ENCODE measurements at places on chromosomes 4 and X.
A peak's percentile ranks its signal among the peaks of the same experiment; 100 is the strongest.

DNA sequence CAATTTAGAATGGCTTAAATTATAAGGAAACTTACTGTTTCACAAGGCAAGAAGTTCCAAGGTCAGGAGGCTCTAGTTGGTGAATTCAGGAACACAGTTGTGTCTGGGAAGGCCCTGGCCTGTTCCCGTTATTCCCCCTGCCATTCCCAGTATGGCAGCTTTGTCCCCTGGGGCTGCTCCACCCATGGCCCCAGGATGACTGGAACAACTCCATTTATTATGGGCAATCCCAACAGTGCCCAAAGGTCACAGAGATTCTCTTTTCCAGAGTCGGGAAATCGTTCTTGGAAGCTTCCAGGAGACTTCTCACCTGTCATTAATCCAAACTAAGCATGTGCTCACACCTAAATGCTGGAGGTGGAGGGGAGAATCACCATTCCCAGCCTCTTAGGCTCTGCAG lies 2.8 kb upstream of the PRKG2 start:
- no peak for DNase-seq

- DNase-seq, result peak; percentile 34
Observed at GRCh38 chrX:48459483-48459882, 10.6 kb downstream of the SLC38A5 start.

DNA sequence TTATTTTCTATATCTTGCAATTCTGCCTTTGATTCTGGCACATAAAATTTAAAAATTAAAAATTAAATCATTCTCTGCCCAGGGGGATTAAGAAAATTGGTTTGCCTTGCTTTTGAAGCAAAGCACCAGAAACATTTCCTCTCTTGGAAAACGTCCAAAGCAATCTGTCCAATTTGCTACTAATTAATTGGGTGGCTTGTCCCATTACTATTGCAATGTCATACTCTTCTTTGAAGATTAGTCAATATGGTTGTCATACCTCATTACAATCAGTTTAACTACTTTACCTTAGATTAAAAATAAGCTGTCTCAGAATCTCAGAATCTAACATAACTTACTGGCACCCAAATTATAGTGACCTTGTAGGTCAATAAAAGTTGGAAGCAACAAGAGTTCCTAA lies 208.8 kb downstream of the TMA16 start:
- no peak for DNase-seq

- DNase-seq, result no peak
Observed at GRCh38 chr4:77220828-77221613, 64.0 kb downstream of the CCNG2 start.

GRCh38 chr4:139295942-139296299 lies 5.4 kb upstream of the NAA15 start:
- no peak for DNase-seq

- peak; percentile 81 for DNase-seq
Observed at GRCh38 chr4:40915318-40916217, 165.8 kb downstream of the NSUN7 start.

GRCh38 chrX:143853488-143853887 lies 30.4 kb upstream of the UBE2NL start:
- DNase-seq, result no peak

- no peak for DNase-seq
Observed at GRCh38 chr4:84849051-84849640, 117.3 kb downstream of the WDFY3 start.

DNA sequence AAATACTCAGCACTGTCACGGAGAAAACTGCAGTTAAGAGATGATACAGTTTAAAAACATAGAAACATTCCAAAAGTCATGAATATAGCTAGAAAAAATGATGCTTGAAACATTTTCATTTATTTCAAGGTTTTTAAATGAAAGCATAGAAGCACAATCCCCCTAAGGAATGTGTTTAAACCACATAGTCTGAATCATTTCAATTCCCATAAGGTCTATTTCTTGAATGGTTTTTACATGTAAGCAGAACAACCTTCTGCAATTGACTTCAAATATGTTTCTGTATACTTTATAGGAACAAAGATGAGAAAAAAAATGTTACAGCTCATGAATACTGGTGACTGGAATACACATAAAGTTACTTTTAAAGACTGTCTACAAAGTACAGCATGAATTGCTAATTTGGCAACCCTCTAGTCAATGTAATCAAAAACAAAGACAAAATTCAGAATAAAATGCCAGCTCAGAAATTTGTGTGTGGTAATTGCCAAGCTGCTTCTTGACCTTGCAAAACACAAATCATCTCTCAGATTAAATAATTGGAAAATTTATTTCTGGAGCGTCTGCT lies 886.4 kb upstream of the ADGRL3 start:
- DNase-seq, result no peak

DNA sequence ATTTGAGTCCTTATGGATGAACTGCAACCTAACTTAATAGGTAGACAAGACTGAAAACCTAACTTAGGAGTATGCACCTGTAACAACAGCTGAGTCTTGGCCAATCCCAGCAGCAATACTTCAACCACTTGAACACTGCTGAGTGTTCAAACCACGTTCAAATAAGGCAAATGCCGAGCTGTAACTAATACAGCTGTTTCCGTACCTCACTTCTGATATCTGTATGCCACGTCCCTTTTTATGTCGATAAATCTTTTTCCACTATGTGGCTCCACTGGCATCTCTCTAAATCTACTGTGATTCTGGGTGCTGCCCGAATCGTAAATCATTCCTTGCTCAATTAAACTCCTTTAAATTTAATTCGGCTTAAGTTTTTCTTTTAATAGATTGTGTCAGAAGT lies 459.7 kb downstream of the INPP4B start:
- DNase-seq, result no peak

GRCh38 chr4:74431113-74431826 lies 13.7 kb upstream of the AREG start:
- no peak for DNase-seq

- DNase-seq, result no peak
Observed at GRCh38 chr4:123783921-123784320, 387.3 kb downstream of the SPRY1 start.

GRCh38 chr4:29220761-29221160 lies 1499.4 kb upstream of the PCDH7 start:
- no peak for DNase-seq

DNA sequence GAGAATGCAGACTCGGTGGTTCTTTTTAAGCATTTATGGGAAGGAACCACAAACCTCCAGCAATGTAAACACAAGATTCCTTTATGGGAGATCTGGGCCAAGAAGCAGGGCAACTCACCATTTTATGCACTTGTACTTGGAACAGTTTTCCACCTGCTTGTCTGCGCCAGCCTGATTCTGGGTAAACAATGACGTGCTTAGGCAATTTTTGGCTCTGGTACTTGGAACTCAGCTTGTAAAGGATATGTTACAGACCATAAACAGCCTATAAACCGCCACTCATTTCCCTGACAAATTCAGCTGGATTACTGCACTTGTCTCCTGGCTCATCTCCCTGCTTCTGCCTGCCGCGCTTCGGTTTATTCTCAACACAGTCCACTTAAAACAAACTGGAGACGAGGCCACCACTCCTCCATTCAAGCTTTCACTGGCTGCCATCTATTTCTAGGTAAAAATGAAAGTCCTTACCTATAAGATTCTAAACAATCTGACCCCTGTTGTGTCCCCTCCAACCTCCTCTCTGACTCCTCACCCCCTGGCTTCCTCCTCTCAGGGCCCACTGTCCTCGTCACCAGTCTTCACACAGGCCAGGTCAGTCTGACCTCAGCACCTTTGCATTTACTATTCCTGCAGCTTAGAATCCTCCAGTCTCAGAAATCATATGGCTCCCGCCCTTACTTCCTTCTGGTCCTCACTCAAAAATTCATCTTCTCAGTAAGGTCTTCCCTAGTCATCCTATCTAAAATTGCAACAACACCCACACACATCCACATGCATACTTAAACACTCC lies 205.9 kb upstream of the GALNT7 start:
- no peak for DNase-seq

- no peak for DNase-seq
Observed at GRCh38 chrX:150616863-150617198, 48.4 kb downstream of the MTM1 start.

- DNase-seq, result no peak
Observed at GRCh38 chr4:10703766-10704429, 19.3 kb upstream of the CLNK start.

- DNase-seq, result no peak
Observed at GRCh38 chrX:13747836-13748235, 13.3 kb downstream of the OFD1 start.

- DNase-seq, result no peak
Observed at GRCh38 chr4:113967687-113968086, 11.8 kb downstream of the ARSJ start.

- DNase-seq, result no peak
Observed at GRCh38 chr4:48907706-48908477, 1.3 kb upstream of the OCIAD2 start.

DNA sequence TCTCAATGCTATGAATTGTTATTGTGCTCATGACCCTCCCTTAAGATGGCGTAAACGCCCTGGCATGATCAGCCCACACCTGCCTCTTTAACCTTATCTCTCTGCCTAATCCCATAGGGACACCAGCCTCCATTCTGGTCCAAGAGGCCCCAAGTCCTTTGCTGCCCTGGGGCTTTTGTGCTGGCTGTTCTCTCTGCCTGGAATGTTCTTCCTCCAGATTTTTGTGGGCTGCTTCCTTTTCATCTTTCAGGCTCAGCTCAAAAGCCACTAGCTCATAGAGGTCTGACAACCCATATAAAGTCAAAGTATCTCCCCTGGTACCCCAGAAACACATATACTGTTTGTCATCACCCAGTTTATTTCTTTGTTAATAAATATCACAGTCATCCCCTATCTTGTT lies 42.4 kb downstream of the APLN start:
- no peak for DNase-seq

DNA sequence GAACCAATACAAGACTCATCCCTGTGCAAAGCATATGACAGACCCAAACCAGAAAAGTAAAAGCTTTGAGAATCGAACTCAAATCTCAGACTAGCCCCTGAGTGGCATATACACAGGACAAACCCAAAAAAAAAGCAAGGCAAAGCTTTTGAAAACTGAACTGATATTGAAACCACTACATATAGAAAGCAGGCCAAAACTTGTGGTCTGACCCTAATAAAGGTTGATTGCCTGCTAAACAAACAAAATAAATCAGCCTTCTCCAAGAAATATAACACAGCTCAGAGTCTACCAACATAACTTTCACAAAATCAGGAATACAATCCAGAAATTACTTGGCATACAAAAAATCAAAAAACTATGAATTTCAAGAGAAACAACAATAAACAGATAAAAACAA lies 40.3 kb downstream of the LRBA start:
- DNase-seq, result no peak

GRCh38 chrX:66863721-66864120 lies 224.8 kb upstream of the EDA2R start:
- no peak for DNase-seq

DNA sequence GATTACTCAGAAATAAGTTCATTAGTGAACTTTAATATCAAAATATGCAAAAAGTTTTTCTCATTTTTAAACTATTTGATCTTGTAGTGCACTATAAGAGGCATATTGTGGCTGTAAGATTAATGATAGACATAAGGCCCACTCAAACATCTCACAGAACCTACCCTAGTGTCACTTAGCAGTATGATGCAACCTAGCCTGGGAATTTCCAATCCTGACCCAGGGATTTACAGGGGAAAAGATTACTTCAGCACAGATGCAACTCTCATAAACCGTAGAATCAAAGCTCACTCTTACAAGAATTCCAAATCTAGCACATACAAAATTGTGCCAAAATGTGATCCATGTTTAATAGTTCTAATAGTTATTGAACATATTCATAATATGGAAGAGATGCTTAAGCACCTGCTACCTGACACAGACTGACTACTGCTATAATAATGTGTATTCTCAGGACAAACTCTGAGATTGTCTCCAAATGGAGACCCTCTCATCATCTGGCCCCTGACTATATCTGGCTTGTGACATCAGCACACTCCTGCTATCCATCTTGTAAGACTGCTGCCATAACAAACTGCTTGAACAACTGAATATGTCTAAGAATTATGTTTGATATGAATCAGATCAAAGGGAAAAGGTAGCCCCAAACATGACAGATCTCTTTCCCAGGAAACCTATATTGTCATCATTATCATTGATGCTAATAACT lies 271.9 kb downstream of the PABPC4L start:
- DNase-seq, result no peak
